Activated CD4-positive, alpha-beta memory T cell treated with anti-CD3 and anti-CD28 coated beads for 36 hours (primary cell): ENCODE measurements at places on chromosomes 6 and 20. TPM values are rescaled to one million over a fixed set of nuclear protein-coding genes. Genes with fewer than 3 reads are reported as not detected.
A peak's percentile ranks its signal among the peaks of the same experiment; 100 is the strongest.

GSTA1 gene
- not detected for total RNA-seq

DNA sequence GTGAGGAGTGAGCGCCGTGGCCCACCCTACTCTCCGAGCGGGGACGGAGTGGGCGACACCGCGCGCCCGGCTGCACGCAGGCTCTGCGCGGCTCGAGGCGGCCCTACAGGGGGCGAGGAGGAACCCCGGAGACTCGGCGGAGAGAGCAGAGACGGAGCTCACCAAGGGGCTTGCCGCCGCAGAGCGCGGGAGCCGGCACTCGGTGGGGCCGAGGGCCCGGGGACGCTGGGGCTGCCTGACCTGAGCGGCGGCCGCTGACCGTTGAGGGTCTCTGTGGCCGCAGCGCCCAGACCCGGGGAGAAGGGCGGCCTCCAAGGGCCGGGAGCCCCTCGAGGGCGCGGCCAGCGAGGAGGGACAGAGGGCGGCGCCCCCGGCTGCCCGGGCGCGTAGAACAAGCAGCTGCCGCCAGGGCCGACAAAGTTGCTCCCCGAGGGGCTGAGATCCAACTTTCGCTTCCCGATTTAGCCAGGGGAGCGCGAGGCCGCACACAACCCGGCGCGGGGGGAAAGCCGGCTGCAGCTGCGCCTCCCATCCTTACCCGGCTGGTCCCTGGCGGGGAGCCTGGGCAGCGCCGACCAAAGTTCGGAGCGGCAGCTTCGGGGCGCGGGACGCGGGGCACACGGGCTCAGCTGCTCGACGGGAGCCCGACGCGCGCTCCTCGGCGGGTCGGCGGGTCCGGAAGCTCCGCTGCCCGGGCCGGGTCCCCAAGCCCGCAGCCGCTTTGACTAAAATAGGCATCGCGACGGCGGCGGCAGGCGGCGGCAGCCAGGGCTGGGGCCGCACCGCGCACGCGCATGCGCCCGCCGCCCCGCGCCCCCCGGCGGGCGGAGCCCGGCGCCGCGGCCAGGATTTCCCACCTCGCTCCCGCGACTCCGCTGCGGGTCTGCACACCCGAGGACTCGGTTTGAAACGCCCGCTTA lies 43.1 kb downstream of the POPDC3 start:
- no peaks in the 10 kb centered on the region for H3K36me3 ChIP-seq
- peaks cover 46% of the 10 kb centered on the region for H3K27me3 ChIP-seq
- H3K4me3 ChIP-seq, result peak overlapping the region; percentile 44
- H3K4me1 ChIP-seq, result peaks cover 9% of the 10 kb centered on the region

- H3K4me1 ChIP-seq, result no peaks in the 10 kb centered on the region
- no peaks in the 10 kb centered on the region for H3K36me3 ChIP-seq
- no peak for DNase-seq
- H3K27ac ChIP-seq, result no peak overlapping the region
- no peak overlapping the region for H3K4me3 ChIP-seq
Observed at GRCh38 chr6:68649669-68650068, 14.6 kb downstream of the ADGRB3 start.

TREML4 gene
- total RNA-seq, result not detected
